ENCODE measurements at places on chromosomes 16 and 17. TPM values are rescaled to one million over a fixed set of nuclear protein-coding genes. Genes with fewer than 3 reads are reported as not detected.

DNA sequence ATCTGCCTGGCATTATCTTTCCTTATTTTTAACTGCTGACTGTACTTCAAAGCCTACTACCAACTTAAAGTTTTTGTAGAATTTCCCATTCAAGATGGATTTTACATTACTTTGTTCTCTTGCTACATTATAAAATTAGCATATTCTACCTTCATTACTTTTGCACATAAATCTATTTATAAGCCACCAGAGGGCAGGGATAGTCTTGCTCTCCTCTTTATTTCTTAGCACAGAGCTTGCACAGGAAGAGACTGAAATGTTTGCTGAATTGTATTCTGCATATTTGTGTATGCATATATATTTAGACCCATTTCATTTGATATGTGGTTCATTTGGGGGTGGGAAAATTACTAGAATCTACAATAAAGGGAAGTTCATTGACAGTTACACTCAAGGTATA is 108.0 kb downstream of the SKAP1 start:
- no peaks in the 10 kb centered on the region for H3K4me1 ChIP-seq
- H3K27me3 ChIP-seq, result no peaks in the 10 kb centered on the region
- no peak overlapping the region for H3K27ac ChIP-seq
- no peak for DNase-seq

GRCh38 chr17:2547176-2547575 is 35.5 kb upstream of the METTL16 start:
- H3K27ac ChIP-seq, result no peak overlapping the region
- H3K27me3 ChIP-seq, result no peaks in the 10 kb centered on the region
- H3K4me3 ChIP-seq, result no peak overlapping the region
- DNase-seq, result no peak

- peaks cover 92% of the 10 kb centered on the region for H3K36me3 ChIP-seq
- H3K4me3 ChIP-seq, result no peak overlapping the region
- no peak overlapping the region for H3K27ac ChIP-seq
- no peak for DNase-seq
Measured at GRCh38 chr17:56890390-56890789, 23.5 kb downstream of the TRIM25 start.

GRCh38 chr16:11136600-11136999 is 119.4 kb downstream of the SOCS1 start:
- H3K27ac ChIP-seq, result no peak overlapping the region
- H3K36me3 ChIP-seq, result no peaks in the 10 kb centered on the region
- no peak for DNase-seq
- no peaks in the 10 kb centered on the region for H3K27me3 ChIP-seq
- H3K4me3 ChIP-seq, result no peak overlapping the region
- H3K4me1 ChIP-seq, result peaks cover 36% of the 10 kb centered on the region

GRCh38 chr16:48284772-48285409 is 37.6 kb upstream of the ABCC11 start:
- no peak overlapping the region for H3K27ac ChIP-seq
- H3K4me1 ChIP-seq, result peaks cover 30% of the 10 kb centered on the region
- peaks cover 46% of the 10 kb centered on the region for H3K36me3 ChIP-seq
- H3K4me3 ChIP-seq, result no peak overlapping the region
- H3K27me3 ChIP-seq, result no peaks in the 10 kb centered on the region
- DNase-seq, result no peak

DNA sequence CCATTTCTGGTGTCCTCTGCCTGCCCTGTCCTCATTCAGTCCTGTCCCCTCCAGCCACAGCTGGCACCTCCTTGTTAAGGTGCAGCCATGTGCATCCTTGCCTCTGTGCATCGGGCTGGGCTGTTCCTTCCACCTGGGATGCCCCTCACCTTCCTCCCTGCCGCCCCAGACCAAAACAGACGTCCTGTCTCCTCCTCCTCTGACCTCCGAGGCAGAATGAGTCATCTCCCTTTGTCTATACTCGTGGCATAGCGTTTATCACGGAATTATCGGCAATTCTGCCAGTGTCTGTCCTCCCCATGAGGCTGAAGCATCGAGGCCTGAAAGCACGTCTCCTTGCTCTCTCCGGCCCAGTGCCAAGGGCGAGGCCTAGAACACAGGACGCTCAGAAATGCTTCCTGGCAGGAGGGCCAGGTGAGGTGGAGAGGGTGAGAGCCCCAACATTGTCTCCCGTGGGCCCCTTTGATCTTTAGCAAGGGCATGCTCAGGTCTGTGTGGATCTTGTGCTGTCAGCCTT is 4.6 kb downstream of the RAI1 start:
- DNase-seq, result peak; percentile 81
- H3K4me3 ChIP-seq, result no peak overlapping the region
- no peaks in the 10 kb centered on the region for H3K36me3 ChIP-seq
- no peaks in the 10 kb centered on the region for H3K27me3 ChIP-seq
- peak overlapping the region; percentile 97 for H3K27ac ChIP-seq

DNA sequence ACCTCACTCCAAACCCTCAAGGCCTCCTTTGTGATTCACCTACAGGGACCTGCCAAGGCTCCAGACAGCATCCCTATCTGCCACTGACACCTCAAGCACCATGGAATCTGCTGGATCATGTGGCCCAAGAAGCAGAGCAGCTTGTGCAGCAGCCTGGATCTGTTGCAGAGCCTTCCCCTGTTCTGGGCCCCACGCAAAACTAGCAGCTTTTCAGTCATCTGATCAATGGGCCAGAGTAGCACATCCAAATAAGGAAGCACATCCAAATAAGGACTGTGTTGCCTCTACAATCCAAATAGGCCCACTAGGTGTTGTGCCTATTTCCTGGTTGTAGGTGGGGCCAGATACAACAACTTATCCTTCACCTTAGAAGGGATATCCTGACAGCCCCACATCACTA is 97.1 kb upstream of the GNAO1 start:
- H3K4me1 ChIP-seq, result no peaks in the 10 kb centered on the region
- H3K27ac ChIP-seq, result no peak overlapping the region
- H3K27me3 ChIP-seq, result no peaks in the 10 kb centered on the region
- H3K4me3 ChIP-seq, result no peak overlapping the region

GRCh38 chr17:62995377-62995885 is 29.4 kb downstream of the TANC2 start:
- no peaks in the 10 kb centered on the region for H3K27me3 ChIP-seq
- no peak overlapping the region for H3K4me3 ChIP-seq
- no peak overlapping the region for H3K27ac ChIP-seq
- H3K4me1 ChIP-seq, result no peaks in the 10 kb centered on the region
- peak; percentile 45 for DNase-seq
- H3K36me3 ChIP-seq, result no peaks in the 10 kb centered on the region

DNA sequence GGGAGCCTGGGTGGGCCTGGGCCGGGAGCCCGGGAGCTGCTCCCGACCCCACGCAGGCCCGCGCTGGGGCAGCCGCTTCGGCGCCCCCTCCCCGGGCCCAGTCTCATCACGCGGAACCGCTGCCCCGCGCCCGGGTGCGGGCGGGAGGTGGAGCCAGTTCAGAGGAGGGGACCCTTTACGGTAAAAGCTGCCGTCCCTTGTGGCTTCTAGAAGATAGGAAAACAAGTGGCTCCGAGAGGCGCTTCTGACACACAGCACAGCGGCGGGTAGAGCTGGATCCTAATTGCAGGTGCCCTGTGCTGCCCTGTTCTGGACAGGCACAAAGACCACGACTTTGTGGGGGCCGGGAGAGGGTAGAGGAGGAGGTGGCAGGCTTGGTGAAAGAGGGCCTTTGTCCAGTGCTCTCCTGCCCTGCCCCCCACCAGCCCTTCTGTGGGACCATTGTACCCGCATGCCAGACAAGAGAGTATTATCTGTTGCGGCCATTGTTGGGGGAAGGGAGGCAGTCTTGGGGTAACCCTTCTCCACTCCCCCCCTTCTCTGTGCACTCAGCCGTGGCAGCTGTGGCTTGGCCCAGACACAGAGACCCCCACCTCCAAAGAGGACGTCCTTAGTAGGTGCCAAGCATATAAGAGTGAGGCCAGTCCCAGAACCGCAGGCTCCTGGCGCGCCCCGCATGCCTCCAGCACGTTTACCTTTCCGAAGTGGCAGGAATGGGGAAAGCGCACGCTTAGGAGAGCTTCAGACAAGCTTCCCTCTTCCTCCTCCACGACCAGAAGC is 736 bp downstream of the CNP start:
- peaks cover 39% of the 10 kb centered on the region for H3K36me3 ChIP-seq
- H3K27me3 ChIP-seq, result no peaks in the 10 kb centered on the region
- peak overlapping the region; percentile 86 for H3K4me3 ChIP-seq
- peak; percentile 73 for DNase-seq

DNA sequence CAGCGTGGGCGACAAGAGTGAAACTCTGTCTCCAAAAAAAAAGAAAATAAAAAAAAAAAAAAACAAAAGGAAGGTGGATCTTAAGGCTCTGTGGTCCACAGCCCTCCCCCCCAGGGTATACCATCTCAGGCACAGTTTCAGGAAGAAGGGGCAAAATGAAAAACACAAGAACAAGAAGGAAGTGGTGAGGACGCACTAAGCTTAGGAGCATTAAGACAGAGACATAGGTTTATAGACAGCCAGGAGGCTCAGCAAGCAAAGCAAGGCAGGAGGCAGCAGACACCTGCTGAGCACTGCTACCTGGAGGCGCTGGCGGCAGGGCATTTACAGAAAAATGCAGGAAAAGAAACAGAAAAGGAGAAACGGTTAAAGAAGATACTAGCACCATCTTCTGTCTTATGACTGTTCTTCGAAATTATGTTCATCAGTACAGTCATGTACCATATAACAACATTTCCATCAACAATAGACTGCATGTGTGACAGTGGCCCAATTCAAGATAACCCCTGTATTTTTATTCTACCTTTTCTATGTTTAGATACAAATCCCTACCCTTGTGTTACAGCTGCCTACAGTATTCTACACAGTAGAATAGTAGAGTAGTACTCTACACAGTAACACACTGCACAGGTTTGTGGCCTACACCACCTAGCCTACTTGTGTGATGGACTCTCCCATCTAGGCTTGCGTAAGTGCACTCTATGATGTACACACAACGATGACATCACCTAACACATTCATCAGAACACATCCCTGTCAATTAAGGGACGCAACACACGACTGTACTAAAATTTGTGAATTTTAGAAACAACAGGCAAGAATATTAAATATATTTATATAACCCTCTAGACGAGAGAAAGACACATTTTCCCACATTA is 62.5 kb downstream of the XPO6 start:
- H3K27me3 ChIP-seq, result no peaks in the 10 kb centered on the region
- H3K4me1 ChIP-seq, result no peaks in the 10 kb centered on the region
- peaks cover 59% of the 10 kb centered on the region for H3K36me3 ChIP-seq

GRCh38 chr17:64683796-64684195 is 21.7 kb upstream of the SMURF2 start:
- H3K27ac ChIP-seq, result no peak overlapping the region
- H3K36me3 ChIP-seq, result no peaks in the 10 kb centered on the region
- no peak overlapping the region for H3K4me3 ChIP-seq
- no peaks in the 10 kb centered on the region for H3K27me3 ChIP-seq

DNA sequence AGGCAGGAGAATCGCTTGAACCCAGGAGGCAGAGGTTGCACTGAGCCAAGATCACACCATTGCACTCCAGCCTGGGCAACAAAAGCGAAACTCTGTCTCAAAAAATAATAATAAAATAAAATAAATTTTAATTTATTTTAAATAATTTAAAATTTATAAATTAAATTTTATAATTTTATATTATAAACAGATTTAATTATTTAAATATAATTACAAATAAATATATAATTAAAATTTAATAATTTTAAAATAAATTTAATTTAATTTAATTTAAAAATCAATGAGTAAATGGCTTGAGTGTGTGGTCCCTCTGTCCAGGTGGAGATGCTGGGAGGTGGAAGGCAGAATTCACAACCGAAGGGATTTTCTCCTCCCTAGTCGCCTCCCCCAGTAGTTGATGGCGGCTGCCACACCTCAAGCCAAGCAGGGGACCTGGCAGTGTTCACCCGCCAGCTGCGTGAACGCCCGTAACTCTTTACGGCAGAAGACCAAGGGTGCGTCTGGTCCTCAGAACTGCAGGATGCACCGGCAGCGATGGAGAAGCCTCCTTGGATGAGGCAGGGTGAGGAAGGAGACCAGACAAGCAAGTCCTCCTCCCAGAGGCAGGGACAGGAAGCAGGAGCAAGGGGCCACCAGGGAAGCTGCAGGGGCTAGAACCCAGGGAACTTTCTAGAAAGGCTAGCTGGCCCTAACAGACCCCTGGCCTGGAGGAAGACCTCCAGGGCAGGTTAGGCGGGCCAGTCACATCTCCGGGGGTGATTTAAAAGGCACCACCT is 22.9 kb upstream of the KRT17 start:
- no peaks in the 10 kb centered on the region for H3K36me3 ChIP-seq
- H3K27ac ChIP-seq, result no peak overlapping the region
- H3K4me1 ChIP-seq, result peaks cover 22% of the 10 kb centered on the region
- H3K4me3 ChIP-seq, result no peak overlapping the region

The CES1 gene
- 28.9 TPM for polyA plus RNA-seq

The CTRB1 gene
- polyA plus RNA-seq, result 35.9 TPM

The ACSM2A gene
- polyA plus RNA-seq, result not detected

The PDILT gene
- polyA plus RNA-seq, result 110 TPM

The ITGA2B gene
- 0.46 TPM for polyA plus RNA-seq

Measured in stomach (tissue), 19 donors.